Spleen (tissue), 13 donors: ENCODE measurements at places on chromosomes 5 and 9.

DNA sequence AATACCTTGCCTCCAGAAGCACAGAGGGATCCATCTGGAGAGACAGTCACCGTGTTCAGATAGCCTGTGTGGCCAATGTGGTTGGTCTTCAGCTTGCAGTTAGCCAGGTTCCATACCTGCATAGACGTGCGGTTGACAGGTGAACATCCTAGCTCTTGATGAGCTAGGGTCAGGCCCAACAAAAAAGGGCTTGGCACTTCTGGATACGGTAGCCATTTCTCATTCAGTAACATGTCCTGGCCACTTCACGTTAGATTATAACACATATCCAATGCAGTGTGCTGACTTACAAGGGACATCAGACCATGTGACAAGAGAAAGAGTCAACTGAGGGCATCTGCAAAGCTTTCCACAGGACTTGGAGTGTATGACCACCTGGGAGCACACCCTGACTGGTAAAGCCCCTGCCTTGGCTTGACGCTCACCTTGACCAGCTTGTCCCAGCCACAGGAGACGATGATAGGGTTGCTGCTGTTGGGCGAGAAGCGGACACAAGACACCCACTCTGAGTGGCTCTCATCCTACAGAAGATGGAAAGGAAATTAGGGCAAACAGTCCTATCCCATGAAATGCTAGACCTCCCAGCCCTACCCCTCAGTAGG, 4.5 kb downstream of the RACK1 start:
- peaks cover 84% of the 10 kb centered on the region for H3K36me3 ChIP-seq
- H3K4me1 ChIP-seq: peaks cover 32% of the 10 kb centered on the region
- no peak for DNase-seq

DNA sequence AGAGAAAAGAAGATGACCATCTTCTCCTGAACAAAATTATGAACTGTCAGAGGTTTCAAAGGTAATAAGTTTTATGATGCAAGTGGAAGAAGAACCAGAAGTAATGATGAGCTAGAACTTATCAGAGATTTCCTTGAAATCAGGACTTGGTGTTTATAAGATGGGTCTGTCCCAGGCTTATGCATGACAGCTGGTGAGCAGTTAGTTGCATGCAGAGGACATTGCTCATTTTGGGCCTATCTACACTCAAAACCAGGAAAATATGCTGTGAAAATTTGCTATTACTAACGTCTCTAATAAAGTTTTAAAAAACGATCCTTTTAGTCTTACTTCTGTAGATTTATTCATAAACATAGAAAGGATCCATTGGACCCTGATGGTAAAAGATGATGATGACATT, 6.6 kb upstream of the STC2 start:
- no peak overlapping the region for H3K27ac ChIP-seq
- H3K4me1 ChIP-seq: peaks cover 2% of the 10 kb centered on the region
- DNase-seq: no peak
- H3K36me3 ChIP-seq: no peaks in the 10 kb centered on the region
- no peak overlapping the region for H3K4me3 ChIP-seq
- H3K27me3 ChIP-seq: peaks cover 8% of the 10 kb centered on the region

DNA sequence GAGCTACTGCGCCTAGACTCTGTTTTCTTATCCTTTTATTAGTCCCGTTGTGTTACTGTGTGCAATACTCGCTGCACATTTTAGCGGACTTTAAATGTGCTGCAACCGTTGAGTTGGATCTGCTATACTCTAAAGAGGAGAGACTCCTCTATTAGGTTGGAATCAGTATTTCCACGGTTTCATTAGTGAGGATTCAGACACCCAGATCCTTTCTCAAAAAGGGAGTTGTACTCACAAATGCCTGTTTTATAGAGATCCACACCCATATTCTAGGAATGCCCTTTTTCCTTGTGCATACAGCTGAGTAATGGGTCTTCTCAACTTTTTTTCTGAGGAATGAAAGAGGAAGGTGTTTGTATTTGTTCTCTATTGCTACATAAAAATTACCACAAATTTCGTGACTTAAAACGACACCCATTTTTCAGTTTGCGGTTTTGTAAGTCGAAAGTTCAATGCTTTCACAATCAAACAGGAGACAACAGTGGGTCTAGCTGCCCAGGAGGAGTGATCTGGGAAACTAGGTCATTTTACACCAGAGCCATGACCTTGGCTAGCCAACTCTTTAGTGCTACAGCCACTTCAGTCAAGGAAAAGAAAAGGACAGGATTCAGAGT, 52.8 kb upstream of the SLC44A1 start:
- peaks cover 26% of the 10 kb centered on the region for H3K27me3 ChIP-seq
- H3K27ac ChIP-seq: peak overlapping the region; percentile 70
- no peaks in the 10 kb centered on the region for H3K36me3 ChIP-seq
- DNase-seq: no peak
- no peaks in the 10 kb centered on the region for H3K4me1 ChIP-seq
- peak overlapping the region; percentile 12 for H3K4me3 ChIP-seq

- H3K27ac ChIP-seq: no peak overlapping the region
- H3K4me3 ChIP-seq: no peak overlapping the region
- H3K4me1 ChIP-seq: no peaks in the 10 kb centered on the region
- no peak for DNase-seq
Measured at GRCh38 chr9:15401266-15401665, 21.4 kb upstream of the SNAPC3 start.

GRCh38 chr9:87465816-87466215, 31.9 kb upstream of the DAPK1 start:
- H3K27ac ChIP-seq: no peak overlapping the region
- H3K27me3 ChIP-seq: no peaks in the 10 kb centered on the region
- DNase-seq: no peak
- H3K4me1 ChIP-seq: no peaks in the 10 kb centered on the region
- H3K4me3 ChIP-seq: no peak overlapping the region

DNA sequence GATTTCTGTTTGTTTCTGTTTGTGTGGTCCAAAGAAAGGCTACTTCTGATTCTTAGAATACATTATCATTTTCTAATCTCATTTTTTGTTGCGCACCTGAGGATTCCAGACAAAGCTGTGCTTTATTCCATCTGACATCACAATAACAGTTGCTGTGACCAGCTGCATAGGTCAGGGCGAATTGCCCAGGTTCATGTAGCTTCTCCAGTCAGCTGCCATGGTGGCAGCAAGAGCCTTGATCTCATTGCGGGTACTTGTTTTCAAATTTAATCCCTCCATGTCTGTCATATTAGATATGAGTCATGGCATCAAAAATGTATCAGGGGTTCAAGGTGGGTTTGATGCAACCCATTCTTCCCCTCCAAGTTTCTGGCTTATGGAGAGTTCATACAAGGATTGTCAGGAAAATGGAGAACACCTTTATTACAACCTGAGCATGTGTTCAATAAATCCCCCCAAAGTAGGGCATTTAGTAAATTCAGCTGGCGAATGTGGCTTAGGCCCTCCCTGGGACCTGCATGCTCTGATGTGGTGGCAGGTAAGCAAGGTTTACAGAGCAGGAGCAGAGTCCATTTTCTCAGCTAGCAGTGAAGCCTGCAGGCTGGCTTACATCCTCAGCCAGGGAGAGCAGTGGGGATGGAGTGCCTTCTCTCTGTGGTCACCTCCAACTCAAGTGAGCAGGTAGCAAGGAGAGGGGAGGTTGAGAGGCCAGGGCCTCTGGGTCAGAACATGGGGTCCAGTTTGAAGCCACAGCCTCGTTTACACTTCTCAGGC, 13.9 kb downstream of the CAVIN4 start:
- DNase-seq: no peak
- no peaks in the 10 kb centered on the region for H3K36me3 ChIP-seq
- no peak overlapping the region for H3K27ac ChIP-seq
- no peaks in the 10 kb centered on the region for H3K27me3 ChIP-seq
- peaks cover 2% of the 10 kb centered on the region for H3K4me1 ChIP-seq
- H3K4me3 ChIP-seq: no peak overlapping the region

DNA sequence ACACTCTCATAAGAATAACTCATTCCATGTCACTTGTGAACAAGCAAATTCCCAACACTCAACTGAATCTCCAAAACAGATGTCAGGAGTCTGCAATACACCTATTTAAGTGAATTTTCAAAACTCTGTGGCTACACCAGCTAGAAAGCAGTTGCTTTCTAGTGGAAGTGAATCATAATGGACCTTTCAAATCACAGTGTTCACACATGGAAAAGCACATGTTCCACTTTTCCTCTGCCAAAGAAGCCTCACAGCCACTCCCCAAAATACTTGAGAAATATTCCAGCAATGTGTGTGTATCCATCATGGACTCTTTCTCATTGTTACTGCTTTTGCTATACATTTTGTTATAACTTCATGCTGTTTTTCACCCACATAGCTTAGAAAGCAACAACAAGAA, 17.4 kb downstream of the MARCHF3 start:
- no peak overlapping the region for H3K4me3 ChIP-seq
- H3K27me3 ChIP-seq: no peaks in the 10 kb centered on the region
- peaks cover 16% of the 10 kb centered on the region for H3K4me1 ChIP-seq
- no peak for DNase-seq
- H3K36me3 ChIP-seq: no peaks in the 10 kb centered on the region

GRCh38 chr5:91189480-91190313, 193.4 kb downstream of the ARRDC3 start:
- peaks cover 4% of the 10 kb centered on the region for H3K4me1 ChIP-seq
- H3K36me3 ChIP-seq: no peaks in the 10 kb centered on the region
- peak overlapping the region; percentile 61 for H3K27ac ChIP-seq
- no peaks in the 10 kb centered on the region for H3K27me3 ChIP-seq

GRCh38 chr5:1733369-1733768, 66.3 kb downstream of the MRPL36 start:
- peaks cover 24% of the 10 kb centered on the region for H3K27me3 ChIP-seq
- H3K36me3 ChIP-seq: no peaks in the 10 kb centered on the region
- H3K27ac ChIP-seq: no peak overlapping the region
- DNase-seq: no peak

GRCh38 chr9:126618585-126619360, 5.0 kb downstream of the LMX1B start:
- H3K27ac ChIP-seq: no peak overlapping the region
- peaks cover 25% of the 10 kb centered on the region for H3K4me1 ChIP-seq

- H3K27ac ChIP-seq: no peak overlapping the region
- peaks cover 10% of the 10 kb centered on the region for H3K4me1 ChIP-seq
- no peaks in the 10 kb centered on the region for H3K36me3 ChIP-seq
- DNase-seq: no peak
Measured at GRCh38 chr5:135194573-135195269, 160.7 kb upstream of the PITX1 start.

- no peaks in the 10 kb centered on the region for H3K36me3 ChIP-seq
- no peaks in the 10 kb centered on the region for H3K27me3 ChIP-seq
- no peak overlapping the region for H3K27ac ChIP-seq
Measured at GRCh38 chr9:97774673-97775072, 77.5 kb upstream of the XPA start.

DNA sequence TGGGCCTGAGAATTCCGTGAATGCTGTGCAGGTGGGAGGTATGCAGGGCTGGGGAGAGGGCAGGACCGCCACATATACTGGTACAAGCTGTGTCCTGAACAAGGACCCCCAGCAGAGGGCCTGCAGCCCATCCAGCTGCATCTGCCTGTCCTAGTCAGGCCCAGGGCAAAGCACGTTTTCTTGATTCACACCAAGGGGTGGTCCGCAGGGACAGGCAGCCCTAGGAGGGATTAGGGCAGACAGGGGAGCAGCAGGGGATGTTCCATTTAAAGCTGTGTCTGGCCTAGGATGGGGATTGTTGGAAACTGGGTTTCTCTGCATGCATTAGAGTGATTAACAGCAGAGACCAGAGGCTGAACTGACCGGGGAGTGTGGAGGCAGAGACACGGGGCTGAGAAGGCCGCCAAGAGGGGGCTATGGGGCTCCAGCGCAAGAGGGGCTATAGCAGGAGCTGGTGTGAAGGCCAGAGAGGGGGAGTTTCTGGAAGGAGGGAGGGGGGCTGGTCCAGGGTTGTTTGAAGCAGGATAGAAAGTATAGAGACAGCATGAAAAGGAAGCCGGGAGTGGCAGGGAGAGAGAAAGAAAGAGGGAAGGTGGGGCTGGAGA, 2.7 kb downstream of the GRM6 start:
- no peaks in the 10 kb centered on the region for H3K4me1 ChIP-seq
- H3K36me3 ChIP-seq: no peaks in the 10 kb centered on the region
- no peak overlapping the region for H3K27ac ChIP-seq
- DNase-seq: no peak

DNA sequence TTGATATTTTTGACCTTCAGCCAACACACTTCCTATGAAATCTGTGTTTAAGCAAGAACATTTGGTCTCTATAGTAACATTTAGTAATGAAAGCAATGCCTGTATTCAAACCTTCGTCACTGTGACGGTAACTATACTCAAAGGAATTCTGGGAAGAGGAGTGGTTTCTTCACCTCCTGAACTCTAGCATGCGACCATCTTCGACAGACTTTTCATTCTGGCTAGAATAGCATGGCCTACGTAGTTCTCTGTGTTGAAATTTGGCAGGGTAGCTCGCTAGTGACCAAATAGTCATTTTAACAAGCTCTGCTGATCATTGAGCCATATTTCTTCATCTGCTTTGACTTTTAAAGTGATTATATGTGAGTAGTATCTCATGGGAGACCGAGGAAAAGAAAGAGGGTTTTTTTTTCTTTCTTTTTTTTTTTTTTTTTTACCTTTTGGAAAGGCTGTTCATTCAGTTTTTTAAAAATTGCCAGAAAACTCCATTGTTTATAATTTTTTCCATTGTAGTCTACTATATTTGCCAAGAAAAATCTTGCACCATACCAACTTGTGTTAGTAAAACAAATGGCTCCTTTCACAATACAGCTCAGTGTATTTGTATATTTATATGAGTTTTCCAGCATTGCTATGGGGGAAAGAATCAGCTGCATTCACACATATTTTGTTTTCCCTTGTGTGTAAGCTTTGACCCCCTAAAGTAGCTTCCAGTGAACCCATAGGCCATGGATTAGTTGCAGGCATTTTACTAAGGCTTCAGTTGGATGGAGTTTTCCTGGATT, 166.8 kb downstream of the NNT start:
- no peak overlapping the region for H3K27ac ChIP-seq
- DNase-seq: no peak
- no peaks in the 10 kb centered on the region for H3K27me3 ChIP-seq
- peaks cover 3% of the 10 kb centered on the region for H3K4me1 ChIP-seq
- no peak overlapping the region for H3K4me3 ChIP-seq

GRCh38 chr5:3157214-3157613, 405.7 kb upstream of the IRX2 start:
- no peaks in the 10 kb centered on the region for H3K36me3 ChIP-seq
- H3K27ac ChIP-seq: no peak overlapping the region
- no peaks in the 10 kb centered on the region for H3K27me3 ChIP-seq
- no peak overlapping the region for H3K4me3 ChIP-seq
- H3K4me1 ChIP-seq: no peaks in the 10 kb centered on the region
- no peak for DNase-seq

DNA sequence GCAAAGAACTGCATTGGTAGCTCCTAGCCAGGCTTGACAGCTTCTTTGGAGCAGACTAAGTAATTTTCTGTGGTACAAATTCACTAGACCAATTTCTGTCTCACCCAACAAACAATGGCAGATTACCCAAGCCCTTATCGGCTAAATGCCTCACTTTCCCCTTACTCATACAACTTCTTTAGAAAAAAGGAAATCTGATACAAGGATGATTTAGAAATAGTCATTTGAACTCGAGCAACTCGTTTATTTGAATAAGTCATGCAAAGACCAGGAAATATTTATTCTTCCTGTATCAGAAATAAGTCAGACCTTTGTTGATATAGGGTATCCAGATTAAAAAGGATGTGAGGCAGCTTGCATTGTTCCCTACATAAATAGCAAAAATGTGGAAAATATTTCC, 170.4 kb upstream of the CDH6 start:
- DNase-seq: no peak
- no peaks in the 10 kb centered on the region for H3K36me3 ChIP-seq
- H3K27ac ChIP-seq: no peak overlapping the region
- H3K27me3 ChIP-seq: no peaks in the 10 kb centered on the region
